ENCODE measurements at places on chromosomes 3 and 15.
A peak's percentile ranks its signal among the peaks of the same experiment; 100 is the strongest.

- no peak for DNase-seq
Observed at GRCh38 chr3:78338405-78338804, 1298.5 kb downstream of the ROBO2 start.

- no peak for DNase-seq
Observed at GRCh38 chr3:191441687-191442086, 19.3 kb upstream of the PYDC2 start.

DNA sequence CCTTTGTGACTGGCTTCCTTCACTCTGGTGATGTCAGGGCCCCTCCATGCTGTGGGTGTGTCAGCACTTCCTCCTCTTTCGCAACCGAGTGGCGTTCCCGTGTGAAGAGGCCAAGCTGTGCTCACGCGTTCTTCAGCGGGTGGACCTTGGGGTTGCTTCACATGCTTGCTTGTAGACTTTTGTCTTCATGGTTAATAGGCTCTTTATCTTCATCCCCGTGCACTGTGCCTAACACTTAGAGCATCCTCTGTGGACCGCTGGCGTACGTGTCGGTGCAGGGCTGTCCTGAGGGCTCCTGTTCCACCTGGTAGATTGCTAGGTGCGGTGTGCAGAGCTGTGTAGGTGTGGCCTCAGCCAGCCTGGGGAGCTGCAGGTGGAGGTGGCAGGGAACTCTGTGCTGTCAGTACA, 182.3 kb downstream of the OR4M2 start:
- no peak for DNase-seq

GRCh38 chr3:154089421-154090420, 31.5 kb upstream of the ARHGEF26 start:
- no peak for DNase-seq

DNA sequence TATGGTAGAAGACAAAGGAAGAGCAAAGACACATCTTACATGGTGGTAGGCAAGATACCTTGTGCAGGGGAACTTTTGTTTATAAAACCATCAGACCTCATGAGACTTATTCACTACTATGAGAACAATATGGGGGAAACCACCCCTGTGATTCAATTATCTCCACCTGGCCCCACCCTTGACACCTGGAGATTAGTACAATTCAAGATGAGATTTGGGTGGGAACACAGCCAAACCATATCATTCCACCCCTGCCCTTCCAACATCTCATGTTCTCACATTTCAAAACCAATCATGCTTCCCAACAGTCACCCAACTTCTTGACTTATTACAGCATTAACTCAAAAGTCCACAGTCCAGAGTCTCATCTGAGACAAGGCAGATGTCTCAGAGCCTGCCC, 21.7 kb upstream of the PLSCR1 start:
- DNase-seq: no peak

GRCh38 chr3:157026091-157026490, 133.9 kb downstream of the CCNL1 start:
- DNase-seq: no peak

DNA sequence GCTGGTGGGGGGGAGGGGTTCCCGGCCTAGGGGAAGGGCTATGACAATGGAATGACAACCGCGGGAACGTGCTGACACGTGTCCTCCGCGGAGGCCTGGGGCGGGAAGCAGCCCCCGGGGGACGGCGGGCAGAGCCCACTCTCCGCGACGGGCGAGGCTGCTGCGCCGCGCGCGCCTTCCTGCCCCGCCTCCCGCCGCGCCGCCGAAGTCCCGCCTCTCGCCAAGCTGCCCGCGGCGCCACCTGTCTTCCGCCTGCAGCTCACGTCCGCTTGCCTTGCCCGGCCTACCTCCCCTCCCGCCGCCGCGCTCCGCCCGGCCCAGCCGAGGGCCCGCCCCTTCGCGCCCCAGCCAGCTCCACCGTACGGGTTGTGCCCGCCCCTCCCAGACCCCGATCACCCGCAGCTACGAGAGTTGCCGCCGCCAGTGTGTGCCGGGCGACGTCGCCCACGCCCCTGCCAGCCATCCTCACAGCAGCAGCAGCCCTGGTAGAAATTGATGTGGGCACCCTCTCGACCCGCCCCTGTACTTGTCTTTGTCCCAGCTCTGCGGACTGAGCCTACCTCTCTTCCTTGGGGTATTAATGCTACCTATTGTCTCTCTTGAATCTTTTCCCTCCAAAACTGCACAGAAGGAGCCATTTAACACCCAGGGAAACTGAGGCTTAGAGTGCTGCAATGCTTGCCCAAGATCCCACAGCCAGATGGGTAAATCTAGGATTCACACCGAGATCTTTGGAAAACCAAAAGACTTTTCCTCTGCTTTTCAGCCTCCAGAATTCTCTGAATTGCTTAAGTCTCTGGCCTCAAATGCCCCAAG, at the start of gene PARP16:
PARP16 (minus strand) TSS at position 180 of the 816 bp plus-strand sequence. CDS start 457 bp downstream, outside the sequence.
- DNase-seq: peak; percentile 93

DNA sequence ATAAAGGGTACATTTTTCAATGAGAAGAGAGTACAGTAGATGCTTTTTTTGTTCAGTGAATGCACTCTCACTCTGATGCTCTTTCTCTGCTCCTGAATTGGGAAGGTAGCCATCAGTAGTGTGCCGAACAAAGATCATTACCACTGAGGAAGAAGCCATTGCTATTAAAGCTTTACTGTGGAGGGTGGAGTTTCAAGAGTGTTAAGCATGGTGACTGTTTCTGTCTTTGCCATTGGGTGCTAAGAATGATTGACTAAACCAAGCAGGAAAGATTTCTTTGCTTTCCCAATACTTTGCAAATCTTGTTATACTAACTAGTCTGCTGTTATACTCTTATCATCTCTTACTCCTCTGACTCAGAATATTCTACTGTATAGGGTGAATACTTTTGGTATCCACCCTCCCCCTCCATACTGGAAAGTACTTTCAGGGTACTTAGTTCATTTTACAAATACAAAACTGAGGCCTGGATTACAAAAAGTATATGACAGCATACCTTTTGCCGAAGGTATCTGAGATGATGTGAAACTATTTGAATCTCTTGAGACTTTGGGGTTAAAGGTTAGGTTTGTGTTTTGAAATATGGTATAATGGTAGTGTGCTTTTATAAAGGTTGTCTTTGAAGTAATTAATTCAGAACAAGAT, 1.7 kb downstream of the RAB11A start:
- no peak for DNase-seq

DNA sequence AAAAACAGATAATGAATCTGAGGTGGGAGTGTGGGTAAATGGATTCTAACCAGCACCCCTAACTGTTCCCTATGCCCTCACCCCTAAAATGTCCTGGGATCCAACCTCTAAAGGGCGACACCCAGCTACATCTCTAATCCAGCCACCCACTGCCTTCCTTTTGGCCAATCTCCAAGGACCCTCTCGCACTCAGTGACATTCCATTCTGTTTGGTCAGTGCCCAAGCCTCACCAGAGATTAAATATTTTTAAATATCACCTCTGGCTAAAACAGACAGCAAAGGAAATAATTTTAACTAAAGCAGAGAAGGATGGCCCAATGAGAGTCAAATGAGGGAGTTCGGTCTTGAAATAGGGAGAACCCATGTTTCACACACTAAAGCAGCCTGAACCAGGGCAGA, 19.9 kb upstream of the SCN10A start:
- DNase-seq: no peak

GRCh38 chr15:27582726-27583410, 516.2 kb downstream of the OCA2 start:
- no peak for DNase-seq

- peak; percentile 31 for DNase-seq
Observed at GRCh38 chr15:70815604-70816003, 38.4 kb downstream of the LARP6 start.

DNA sequence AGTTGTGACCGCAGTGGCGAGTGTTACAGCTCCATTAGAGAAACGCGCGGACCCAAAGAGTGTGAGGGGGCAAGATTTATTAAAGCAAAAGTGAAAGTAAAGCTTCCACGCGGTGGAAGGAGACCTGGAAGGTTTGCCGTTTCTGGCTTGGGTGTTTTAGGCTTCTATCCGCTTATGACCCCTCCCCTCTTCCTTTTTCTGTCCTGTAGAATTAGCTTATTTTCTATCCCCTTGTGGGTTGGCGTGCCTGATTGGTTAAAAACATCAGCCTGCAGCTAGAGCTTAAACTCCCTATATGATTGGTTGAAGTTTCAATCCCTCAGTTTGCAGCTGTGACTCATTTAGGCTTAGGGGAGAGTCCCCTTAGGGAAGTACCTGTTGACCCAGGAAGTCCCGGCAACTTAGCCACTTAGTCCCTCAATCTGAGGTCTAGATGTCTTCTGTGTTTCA, 39.6 kb downstream of the C3orf38 start:
- no peak for DNase-seq

DNA sequence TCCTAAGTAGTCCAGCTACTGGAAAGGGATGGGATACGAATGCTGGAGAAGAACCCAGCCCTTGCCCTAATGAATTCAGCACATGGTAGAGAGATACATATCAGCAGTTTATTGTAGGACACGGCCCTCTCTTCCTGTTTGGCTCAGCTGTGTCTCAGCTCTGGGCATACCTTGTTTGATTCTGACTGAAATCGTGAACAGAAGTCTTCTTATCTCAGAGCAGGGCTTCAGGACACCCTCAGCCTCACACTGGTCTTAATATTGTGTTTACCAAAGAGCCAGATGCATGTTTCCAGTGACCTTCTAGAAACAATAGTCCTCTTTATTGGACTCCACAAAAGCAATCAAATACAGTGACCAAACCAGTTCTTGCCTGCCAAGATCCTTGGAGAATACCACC, 54.7 kb downstream of the FAM174B start:
- DNase-seq: no peak

DNA sequence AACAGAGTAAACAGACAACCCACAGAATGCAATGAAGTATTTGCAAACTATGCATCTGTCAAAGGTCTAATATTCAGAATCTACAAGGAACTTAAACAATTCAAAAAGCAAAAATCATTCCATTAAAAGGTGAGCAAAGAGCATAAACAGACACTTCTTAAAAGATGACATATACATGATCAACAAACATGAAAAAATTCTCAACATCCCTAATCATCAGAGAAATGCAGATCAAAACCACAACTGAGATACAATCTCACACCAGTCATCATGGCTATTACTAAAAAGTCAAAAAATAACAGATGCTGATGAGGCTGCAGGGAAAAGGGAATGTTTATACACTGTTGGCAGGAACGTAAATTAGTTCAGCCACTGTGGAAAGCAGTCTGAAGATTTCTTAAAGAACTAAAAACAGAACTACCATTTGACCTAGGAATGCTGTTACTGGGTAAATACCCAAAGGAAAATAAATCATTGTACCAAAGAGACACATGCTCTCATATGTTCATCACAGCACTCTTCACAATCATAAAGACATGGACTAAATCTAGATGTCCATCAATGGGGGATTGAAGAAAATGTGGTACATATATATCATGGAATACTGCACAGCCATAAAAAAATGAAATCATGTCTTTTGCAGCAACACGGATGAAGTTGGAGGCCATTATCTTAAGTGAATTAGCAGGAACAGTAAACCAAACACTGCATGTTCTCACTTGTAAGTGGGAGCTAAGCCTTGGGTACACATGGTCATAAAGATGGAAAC, 393.3 kb upstream of the CBLB start:
- no peak for DNase-seq

GRCh38 chr3:145176907-145177306, 984.1 kb downstream of the PLOD2 start:
- DNase-seq: no peak

DNA sequence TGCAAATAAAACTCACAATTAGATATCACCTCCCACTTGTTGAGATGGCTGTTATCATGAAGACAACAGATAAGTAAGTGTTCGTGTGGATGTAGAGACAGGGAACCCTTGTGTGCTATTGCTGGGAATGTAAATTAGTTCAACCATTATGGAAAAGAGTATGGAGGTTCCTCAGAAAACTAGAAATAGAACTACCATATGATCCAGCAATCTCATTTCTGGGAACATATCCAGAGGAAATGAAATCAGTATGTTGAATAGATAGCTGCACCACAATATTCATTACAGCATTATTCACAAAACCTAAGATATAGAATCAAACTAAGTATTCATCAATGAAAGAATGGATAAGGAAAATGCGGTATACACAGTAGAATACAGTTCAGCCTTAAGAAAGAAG, 418.7 kb upstream of the CNTN6 start:
- DNase-seq: no peak

- no peak for DNase-seq
Observed at GRCh38 chr15:49438962-49439631, 16.1 kb downstream of the FGF7 start.

GRCh38 chr3:137294139-137294538, 336.4 kb downstream of the IL20RB start:
- DNase-seq: no peak

GRCh38 chr15:70526974-70527325, 236.4 kb downstream of the UACA start:
- no peak for DNase-seq

- DNase-seq: no peak
Observed at GRCh38 chr15:81087066-81087465, 47.0 kb upstream of the CFAP161 start.

GRCh38 chr15:38553071-38553470, 11.5 kb downstream of the RASGRP1 start:
- DNase-seq: no peak

DNA sequence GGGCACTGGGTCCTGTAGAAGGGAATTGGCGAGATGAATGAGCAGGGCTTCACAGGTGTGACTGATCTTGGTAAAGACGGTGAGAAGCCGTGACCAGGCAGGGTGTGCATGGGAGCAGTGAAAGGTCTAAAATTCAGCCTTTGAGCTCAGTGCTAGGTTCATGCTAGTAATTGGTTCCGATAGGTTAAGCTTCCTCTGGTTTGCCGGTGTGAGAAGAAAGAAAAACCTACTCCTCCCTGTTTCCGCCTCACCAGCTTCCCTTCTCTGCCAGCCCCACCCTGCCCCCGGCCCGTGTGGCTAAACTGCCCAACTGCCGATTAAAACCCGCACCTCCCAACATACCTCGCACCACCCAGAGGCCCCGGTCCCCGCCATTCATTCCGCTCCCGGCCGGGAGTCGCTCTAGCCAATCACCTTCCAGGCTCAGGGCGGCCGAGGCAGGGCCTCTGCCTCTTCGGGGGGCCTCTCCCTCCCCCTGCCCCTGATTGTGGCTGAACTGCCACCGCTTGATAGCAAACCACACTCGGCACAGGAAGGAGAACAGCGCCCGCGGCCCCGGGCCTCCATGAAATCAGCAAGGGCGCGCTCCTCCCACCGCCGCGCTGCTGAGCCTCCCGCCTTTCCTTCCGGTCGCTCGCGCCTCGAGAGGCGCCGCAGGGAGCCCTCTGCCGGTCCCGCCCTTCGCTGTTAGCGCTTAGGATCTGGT, 7.3 kb upstream of the NRROS start:
- DNase-seq: peak; percentile 97

DNA sequence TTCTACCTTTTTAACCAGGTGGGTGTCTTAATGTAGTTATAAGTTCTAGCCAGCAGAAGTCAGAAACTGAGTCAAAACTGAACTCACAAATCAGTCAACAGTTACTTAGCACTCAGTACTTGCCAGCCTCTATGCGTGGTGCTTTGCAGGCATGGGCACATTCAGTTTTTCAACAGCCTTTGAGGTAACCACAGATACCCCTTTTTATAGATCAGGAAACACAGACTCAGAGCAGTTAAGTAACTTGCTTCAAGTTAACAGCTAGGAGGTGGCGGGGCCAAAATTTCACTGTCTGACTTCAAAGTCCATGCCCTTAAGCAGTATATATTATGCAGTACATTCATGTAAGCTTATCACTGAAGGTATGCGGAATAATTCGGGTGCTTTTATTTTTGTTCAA, 139.4 kb downstream of the FHIT start:
- DNase-seq: no peak
